ENCODE measurements at places on chromosomes 6 and 20.
A peak's percentile ranks its signal among the peaks of the same experiment; 100 is the strongest.

DNA sequence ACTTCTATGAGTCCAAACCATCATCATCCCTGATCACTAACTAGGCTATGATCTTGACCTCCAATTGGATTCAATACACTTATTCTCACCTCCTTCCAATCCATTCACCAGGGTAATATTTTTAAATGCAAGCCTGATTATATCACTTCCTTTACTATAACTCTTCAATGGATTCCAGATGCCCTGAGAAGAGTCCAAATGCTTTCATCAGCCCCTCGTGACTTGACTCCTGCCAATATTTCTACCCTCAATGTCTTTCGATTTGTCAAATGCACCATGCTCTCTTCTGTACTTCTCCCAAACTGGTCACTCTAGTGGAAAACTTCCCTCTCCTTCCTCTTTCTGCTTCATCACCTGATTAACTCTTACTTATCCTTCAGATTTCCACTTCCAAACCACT is 70.8 kb downstream of the CD164 start:
- no peak for DNase-seq

- DNase-seq, result no peak
Measured at GRCh38 chr6:161906571-161906970, 632.7 kb upstream of the AGPAT4 start.

GRCh38 chr6:83417880-83418663 is 12.8 kb downstream of the ME1 start:
- peak; percentile 79 for DNase-seq

DNA sequence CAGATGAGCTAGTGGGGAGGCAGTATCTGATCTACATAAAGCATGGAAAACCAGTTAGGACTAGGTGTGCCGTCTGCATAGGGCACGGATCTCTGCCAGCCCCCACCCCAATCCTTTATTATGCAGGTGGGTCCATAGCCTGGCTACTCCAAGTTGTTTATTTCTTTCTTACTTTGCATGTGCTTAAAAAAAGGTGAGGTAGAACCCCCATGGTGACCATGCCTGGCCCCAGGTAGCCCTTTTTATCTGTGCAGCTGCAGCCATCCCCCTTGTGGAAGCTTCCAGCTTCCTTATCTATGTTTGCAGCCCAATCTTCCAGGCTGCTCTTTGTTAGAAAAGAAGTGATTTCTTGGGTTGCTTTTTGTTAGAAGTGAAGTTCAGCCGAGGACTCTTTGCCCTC is 9.0 kb upstream of the TREM2 start:
- DNase-seq, result no peak

GRCh38 chr6:38110481-38110971 is 291.0 kb downstream of the ZFAND3 start:
- DNase-seq, result no peak
